Epithelial cell of proximal tubule (primary cell): ENCODE measurements at places on chromosomes 6 and 20. TPM values are rescaled to one million over a fixed set of nuclear protein-coding genes. Genes with fewer than 3 reads are reported as not detected.

The TP53TG5 gene
- total RNA-seq, result not detected in 2 replicates

The FARS2 gene
- 7.7 and 17.9 TPM in 2 replicates for total RNA-seq

The FOXS1 gene
- not detected in 2 replicates for total RNA-seq

The OTOR gene
- not detected in 2 replicates for total RNA-seq
